ENCODE measurements at places on chromosomes 13 and 19. TPM values are rescaled to one million over a fixed set of nuclear protein-coding genes. Genes with fewer than 3 reads are reported as not detected.

Gene DMWD
- 56.3 TPM for total RNA-seq

Gene CACNA1A
- total RNA-seq = 23.2 TPM

- no peaks in the 10 kb centered on the region for H3K27me3 ChIP-seq
- H3K4me3 ChIP-seq = no peak overlapping the region
- H3K4me1 ChIP-seq = no peaks in the 10 kb centered on the region
- no peak for DNase-seq
- H3K27ac ChIP-seq = no peak overlapping the region
Measured at GRCh38 chr13:54433493-54434206, 1405.0 kb downstream of the OLFM4 start.

GRCh38 chr13:79987761-79988160 is 353.2 kb downstream of the SPRY2 start:
- no peak overlapping the region for H3K4me3 ChIP-seq
- peaks cover 8% of the 10 kb centered on the region for H3K4me1 ChIP-seq
- no peak for DNase-seq

DNA sequence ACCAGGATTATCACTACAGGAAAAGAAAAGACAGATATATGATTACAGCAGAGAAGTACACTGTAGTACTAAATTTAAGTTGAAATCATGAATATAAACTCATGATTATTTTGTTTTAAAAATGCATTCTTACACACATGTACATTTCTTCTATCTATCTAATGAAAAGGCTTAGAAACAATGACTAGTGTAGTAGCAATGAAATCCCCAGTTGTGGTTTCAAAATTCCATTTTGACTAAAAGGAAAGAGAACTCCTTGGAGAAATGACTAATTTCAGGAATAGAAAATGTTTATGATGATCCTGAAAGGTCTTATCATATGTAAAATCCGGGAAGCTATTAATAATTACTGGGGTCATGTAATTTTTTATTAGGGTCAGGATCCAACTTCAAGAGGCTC is 195.0 kb upstream of the STARD13 start:
- DNase-seq = no peak
- peaks cover 12% of the 10 kb centered on the region for H3K36me3 ChIP-seq

DNA sequence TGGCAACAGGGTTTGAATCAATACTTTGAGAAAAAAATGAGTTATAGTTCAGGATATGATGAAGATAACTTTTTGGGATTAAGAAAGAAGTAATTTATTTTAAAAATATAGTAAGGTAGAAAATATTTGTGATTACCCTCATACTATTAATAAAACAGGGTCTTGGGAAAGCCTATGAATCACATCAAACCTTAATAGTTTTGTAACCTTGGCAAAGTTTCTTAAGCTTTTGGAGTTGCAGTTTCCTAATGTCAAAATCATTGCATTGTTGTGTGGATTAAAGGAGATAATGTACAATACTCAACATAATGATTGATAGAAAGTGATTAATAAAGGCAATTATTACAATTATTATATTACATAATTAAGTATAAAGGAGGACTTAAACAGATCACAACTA is 149.0 kb downstream of the LMO7 start:
- DNase-seq = no peak
- no peak overlapping the region for H3K4me3 ChIP-seq
- peaks cover 18% of the 10 kb centered on the region for H3K36me3 ChIP-seq
- no peak overlapping the region for H3K27ac ChIP-seq
- H3K4me1 ChIP-seq = no peaks in the 10 kb centered on the region

GRCh38 chr13:21901811-21902708 is 231.2 kb downstream of the FGF9 start:
- no peak overlapping the region for H3K4me3 ChIP-seq
- DNase-seq = no peak
- H3K27ac ChIP-seq = no peak overlapping the region
- peaks cover 11% of the 10 kb centered on the region for H3K4me1 ChIP-seq

- H3K4me1 ChIP-seq = no peaks in the 10 kb centered on the region
- H3K27ac ChIP-seq = no peak overlapping the region
- DNase-seq = no peak
Measured at GRCh38 chr13:47859165-47859564, 141.9 kb downstream of the SUCLA2 start.

DNA sequence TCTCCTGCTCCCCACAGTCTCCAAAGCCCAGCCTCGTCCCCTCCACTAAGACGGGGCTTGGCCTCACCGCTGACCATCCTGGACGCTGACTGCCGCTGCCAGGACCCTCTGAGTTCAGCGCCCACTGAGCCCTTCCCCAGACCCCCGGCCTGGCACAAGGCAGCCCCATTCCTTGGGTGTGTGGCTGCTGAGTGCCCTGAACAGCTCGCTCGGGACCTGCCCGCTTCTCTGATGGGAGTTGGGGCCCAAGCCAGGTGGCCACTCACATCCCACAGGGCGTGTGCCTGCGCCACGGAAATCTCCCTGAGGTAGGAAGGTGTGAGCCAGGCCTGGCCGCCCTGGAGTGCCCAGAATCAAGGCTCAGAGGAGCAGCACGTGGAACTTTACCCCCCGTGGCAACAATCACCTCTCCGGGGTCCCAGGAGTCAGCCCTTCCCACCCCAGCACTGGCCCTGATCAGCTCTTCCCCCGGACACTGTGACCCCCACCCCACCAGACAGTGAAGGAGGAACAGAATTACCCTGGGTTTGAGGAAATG is 20.8 kb downstream of the C13orf46 start:
- H3K4me3 ChIP-seq = no peak overlapping the region
- H3K36me3 ChIP-seq = no peaks in the 10 kb centered on the region
- H3K27me3 ChIP-seq = no peaks in the 10 kb centered on the region
- H3K4me1 ChIP-seq = no peaks in the 10 kb centered on the region

GRCh38 chr13:90622541-90622940 is 724.9 kb upstream of the MIR17HG start:
- H3K36me3 ChIP-seq = no peaks in the 10 kb centered on the region
- no peaks in the 10 kb centered on the region for H3K4me1 ChIP-seq
- H3K27me3 ChIP-seq = no peaks in the 10 kb centered on the region
- DNase-seq = no peak
- no peak overlapping the region for H3K27ac ChIP-seq

DNA sequence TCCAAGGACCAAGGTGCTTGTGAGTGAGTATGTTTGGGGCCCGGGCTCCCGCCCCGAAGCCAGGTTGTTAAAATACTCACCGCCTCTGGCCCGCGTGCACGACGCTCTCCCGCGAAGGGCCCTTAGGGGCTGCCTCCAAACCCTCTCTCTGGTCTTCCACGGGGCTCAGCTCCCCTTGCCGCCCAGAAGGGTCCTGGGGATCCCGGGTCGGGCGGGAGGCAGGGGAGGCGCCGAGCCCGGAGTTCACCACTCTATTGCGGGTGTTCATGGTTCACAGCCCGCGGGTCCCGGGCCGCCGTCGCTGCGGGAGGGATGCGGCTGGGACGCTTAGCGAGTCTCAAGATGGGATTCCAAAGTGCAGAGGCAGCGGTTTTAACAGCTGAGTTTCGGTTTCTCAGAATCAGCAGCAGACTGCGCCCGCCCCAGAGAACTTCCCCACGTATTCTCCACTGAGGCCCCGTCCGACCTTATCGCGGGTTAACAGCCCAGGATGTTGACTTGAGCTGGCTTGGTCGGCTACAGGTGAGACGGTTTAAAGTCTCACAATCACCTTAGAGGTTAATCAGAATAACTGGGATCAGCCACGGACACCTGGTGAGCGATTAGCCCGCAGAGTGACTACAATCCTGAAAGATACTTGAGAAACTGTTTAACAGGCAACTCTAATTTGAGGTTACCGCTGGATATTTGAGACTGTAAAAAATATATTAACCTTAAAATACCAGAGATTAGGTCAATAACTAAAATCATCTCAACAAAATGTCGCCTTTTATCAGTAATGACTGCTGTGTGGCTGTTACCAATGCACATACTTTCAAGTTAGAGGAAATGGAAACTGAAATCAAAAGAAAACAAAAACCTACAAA is at the start of gene EPSTI1:
TSS of gene EPSTI1 (minus strand) at position 344 of the 866 bp plus-strand sequence. CDS start at position 268, 76 bp downstream.
- peak within 1 kb of the TSS; percentile 88 for H3K4me3 ChIP-seq
- H3K36me3 ChIP-seq = no peaks in the 10 kb centered on the region
- no peak for DNase-seq
- H3K27ac ChIP-seq = peak within 1 kb of the TSS; percentile 93
- H3K4me1 ChIP-seq = peaks cover 25% of the 10 kb centered on the region

- H3K27ac ChIP-seq = no peak overlapping the region
- DNase-seq = no peak
- peaks cover 15% of the 10 kb centered on the region for H3K4me1 ChIP-seq
- no peaks in the 10 kb centered on the region for H3K36me3 ChIP-seq
- peaks cover 3% of the 10 kb centered on the region for H3K27me3 ChIP-seq
Measured at GRCh38 chr13:44063881-44064280, 184.2 kb downstream of the LACC1 start.

DNA sequence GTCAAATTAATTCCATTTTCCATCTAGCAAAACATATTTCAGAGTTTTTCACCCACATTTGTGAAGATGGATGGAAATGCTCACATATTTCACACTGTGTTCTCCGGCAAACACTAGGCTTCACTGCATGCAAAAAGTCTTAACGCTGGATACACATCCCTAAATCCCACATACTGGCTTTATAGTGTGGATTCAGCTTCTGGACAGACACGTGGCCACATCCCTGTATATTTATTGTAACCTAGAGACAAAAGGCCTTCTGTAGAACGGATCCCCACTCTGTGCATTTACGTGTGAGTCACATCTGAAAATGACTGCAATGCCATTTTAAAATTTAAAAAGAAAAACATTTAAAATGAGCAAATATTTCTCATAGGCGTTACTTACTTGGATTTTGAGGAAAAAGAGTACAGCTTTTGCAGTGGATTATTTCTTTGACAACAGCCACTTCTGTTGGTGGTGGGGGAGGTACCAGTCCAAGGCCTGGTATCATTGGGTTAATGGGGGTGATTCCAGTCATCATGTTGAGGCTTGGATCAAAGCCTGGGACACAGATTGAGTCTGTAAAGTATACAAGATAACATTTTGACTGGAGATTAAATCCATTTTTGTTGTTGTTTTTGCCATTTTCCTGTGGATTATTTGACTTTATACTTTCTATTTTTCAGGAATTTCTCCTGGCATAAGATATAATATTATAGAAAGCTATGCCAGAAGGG is 337.7 kb downstream of the DNAJC15 start:
- no peak overlapping the region for H3K27ac ChIP-seq
- H3K4me3 ChIP-seq = no peak overlapping the region
- peaks cover 33% of the 10 kb centered on the region for H3K4me1 ChIP-seq
- no peak for DNase-seq
- H3K36me3 ChIP-seq = no peaks in the 10 kb centered on the region

DNA sequence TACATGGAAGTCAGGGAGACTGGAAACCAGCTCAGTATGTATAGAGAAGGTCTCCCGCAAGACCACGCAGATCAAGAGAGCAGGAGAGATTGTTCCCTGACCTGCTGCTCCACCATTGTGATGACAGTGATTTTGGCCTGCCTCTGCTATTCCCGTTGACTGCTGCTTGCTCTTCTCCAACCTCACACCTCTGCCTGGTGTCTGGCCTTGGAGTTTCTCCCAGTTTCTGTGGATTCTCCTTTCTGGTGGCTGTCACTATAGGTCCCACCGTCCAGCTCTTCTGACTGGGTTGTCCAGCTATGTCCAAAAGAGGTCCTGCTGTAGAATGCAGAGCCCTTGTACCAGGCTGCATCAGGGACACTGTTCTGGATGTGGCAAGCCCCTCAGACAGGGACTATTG is 171.7 kb downstream of the DNAJC15 start:
- H3K27me3 ChIP-seq = peaks cover 13% of the 10 kb centered on the region
- no peaks in the 10 kb centered on the region for H3K36me3 ChIP-seq
- no peak overlapping the region for H3K4me3 ChIP-seq
- no peak for DNase-seq

- H3K27me3 ChIP-seq = peaks cover 7% of the 10 kb centered on the region
- no peak overlapping the region for H3K4me3 ChIP-seq
- H3K36me3 ChIP-seq = no peaks in the 10 kb centered on the region
- no peak overlapping the region for H3K27ac ChIP-seq
Measured at GRCh38 chr19:33720155-33720493, 76.5 kb upstream of the KCTD15 start.
